ENCODE measurements at places on chromosomes 5 and 9.

GRCh38 chr5:34867660-34868059 is 28.7 kb downstream of the TTC23L start:
- no peak for DNase-seq

GRCh38 chr5:132684491-132684890 is 10.7 kb downstream of the IL4 start:
- DNase-seq, result no peak

DNA sequence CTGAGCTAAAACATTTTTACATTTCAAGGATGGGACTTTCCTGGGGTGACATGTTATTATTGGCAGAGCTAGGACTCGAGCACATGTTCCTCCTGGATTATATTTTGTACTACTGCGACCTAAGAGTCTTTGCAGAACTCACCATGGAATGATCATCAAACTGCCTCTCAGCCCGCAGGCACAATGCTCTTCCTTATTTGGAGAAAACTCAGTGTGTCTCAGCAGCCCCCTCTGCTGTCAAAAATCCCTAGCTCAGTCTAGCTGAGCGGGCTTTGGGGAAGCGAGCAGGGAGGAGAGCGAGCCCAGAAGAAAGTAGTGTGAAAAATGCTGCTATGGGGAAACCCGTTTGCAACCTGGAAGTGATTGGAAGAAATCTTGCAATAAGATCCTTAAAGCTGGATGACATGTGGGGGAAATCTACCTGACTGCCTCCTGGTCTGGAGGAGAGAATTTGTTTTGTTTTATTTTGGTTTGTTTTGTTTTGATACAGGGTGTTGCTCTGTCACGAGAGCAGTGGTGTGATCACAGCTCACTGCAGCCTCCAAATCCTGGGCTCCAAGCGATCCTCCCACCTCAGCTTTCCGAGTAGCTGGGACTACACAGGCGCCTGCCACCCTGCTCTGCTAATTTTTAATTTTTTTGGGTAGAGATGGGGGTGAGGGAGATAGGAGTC is 89.9 kb upstream of the CLINT1 start:
- peak; percentile 52 for DNase-seq

GRCh38 chr9:15935661-15936305 is 382.9 kb downstream of the CCDC171 start:
- no peak for DNase-seq

DNA sequence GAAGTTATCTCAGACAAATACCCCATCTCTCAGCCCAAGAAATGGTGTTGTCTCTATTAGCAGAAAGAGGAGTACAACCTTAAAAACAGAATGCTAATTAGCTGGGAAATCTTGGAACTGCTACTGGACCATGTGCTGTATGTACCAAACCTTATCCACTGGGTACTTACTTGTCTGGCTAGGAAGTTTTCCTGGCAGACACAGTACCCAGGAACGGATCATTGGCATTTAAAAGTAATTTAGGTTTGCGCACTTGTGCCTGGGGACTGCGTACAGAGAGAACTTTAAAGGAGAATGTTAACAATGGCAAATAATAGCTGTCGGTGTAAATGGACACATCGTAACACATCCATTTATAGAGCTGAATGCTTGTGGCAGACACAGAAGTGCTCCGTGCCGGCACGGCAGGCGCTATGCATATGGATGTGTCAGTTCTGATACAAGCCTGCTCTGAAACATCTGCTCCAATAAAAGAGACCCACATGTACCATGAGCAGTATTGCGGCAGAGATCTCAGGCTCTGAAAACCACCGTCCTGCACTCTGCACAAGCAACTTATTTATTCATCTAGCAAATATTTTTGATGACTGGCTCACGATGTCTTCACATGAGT is 290.6 kb upstream of the PANK3 start:
- no peak for DNase-seq

GRCh38 chr9:117470455-117470854 is 55.6 kb upstream of the ASTN2 start:
- no peak for DNase-seq

- peak; percentile 13 for DNase-seq
These were observed 24.3 kb upstream of the ENHO start for GRCh38 chr9:34546834-34547827.

DNA sequence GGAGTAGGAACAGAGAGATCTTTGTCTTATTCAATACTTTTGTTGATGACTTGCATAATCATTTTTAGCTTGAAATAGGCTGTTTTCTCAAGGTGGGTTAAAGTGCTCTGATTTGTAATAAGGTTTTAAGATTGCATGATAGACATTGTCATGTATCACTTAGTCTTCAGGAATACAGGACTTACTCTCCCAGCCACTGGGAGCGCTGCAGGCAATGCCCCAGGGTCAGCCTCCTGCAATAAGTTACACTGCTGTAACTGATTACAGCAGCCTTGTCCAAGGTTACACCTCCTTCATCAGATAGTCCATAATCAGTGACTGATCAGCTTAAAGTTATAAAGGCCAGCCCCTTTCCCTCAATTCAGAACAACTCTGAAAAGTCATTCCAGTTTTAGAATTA is 218.6 kb downstream of the ESM1 start:
- no peak for DNase-seq

- DNase-seq, result no peak
These were observed 577 bp downstream of the RNF145 start for GRCh38 chr5:159208514-159209437.

DNA sequence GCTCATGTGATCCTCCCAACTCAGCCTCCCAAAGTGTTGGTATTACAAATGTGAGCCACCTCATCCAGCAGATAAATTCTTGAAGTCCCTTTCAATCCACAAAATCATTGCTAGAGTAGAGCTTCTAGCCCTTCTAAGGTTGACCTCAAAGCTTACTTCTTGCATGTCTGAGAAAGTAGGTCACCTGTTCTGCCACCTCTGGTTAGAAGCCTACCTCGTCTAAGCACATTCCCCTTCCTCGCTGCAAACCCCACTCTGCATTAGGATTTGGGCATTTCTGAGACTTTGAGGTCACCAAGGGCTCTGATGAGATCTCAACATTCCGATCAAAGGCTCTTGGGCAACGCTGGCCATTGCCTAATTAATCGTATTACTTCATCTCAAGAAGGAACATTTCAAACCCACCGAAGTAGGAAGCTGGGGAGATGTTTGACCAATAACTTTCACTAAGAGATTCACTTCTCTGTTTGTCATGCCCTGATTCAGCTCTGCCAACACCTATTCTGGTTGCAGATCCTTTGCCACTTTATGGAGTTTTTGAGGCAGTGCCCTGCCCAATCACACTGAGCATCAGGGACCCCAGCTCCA is 8.6 kb downstream of the ADAM19 start:
- DNase-seq, result no peak

DNA sequence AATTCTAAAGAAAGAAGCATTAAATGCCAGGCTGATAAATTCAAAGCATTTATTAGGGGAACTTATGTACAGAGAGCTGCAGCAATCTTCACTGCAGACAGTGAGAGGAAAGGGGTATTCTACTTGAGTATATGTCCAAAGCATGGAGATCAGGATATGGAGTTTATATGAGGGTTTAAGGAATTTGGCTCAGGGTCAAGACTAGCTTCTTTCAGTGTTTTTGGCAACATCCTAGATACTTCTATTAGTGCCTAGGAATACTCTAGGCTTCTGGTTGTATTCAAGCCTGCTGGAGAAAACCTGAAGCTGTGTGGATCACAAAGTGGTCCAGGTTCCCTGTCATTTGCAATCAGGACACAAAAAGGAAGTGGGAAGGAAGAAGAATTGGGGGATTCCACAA is 194.6 kb downstream of the CETN3 start:
- no peak for DNase-seq

GRCh38 chr5:5270958-5271785 is 131.0 kb downstream of the ADAMTS16 start:
- DNase-seq, result no peak

DNA sequence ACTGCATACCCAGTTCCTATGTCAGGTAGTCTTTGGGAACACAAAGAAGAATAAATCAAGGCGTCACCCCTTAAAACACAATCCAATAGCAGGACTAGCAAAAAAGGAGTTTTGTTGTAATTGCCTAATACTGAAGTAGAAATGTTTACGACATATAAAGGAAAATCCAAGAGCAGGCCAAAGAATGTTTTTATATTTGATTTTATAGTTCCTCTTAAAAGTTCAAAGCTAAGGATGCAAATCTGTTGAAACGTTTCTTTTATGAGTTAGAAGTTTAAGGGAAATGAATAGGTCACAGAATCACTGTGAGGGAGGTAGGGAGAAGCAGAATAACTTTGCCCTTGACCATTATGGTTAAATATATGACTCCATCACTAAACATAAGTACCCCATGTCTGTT is 136.1 kb downstream of the PAM start:
- DNase-seq, result no peak

DNA sequence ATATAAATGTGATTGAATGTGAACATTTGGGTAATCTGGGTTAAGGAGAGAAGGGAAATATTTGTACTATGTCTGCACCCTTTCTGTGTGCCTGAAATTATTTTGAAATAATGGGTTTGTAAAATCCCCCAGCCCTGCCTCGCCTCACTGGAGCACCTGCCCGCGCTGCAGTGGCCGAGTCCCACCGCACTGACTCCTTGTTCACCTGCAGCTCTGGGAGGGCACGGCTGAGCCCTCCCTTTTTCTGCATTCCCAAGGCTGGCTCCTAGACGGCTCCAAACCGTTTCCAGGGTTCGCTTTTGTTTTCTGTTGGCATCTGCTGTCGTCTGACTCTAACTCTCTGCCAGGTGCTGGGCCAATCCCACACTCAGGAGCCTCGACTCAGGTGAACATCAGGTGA is 17.6 kb upstream of the PPP1R26 start:
- DNase-seq, result no peak

DNA sequence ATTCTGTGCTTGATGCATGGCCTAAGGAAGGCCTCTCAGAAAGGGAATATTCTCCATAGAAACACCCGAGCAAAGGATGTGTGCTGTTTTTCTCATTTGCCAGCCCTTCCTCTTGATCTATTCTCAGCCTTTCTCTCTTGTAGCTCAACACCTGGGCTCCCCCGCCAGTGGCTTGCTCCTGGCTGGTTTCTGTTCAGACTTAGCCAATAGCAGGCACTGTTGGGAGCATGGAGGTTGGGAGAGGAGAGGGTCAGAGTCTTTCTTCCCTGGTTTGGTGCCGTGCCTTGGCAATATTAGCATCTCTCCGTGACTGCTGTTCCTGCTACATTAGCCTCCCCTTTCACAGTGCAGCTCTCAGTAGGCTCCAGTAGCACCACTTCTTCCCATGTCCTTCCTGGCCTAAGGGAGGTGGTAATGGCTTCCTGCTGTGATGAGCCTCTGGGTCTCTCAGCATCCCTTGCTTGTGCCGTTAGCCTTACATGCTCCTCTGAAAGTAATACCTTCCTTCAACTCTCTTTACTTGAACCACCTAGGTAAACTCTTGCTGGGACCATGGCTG is 269.7 kb upstream of the GAS1 start:
- DNase-seq, result no peak

GRCh38 chr5:136191304-136192014 is 1.5 kb downstream of the SMIM32 start:
- no peak for DNase-seq

GRCh38 chr5:136174021-136174659 is 18.8 kb downstream of the SMIM32 start:
- DNase-seq, result peak; percentile 4

DNA sequence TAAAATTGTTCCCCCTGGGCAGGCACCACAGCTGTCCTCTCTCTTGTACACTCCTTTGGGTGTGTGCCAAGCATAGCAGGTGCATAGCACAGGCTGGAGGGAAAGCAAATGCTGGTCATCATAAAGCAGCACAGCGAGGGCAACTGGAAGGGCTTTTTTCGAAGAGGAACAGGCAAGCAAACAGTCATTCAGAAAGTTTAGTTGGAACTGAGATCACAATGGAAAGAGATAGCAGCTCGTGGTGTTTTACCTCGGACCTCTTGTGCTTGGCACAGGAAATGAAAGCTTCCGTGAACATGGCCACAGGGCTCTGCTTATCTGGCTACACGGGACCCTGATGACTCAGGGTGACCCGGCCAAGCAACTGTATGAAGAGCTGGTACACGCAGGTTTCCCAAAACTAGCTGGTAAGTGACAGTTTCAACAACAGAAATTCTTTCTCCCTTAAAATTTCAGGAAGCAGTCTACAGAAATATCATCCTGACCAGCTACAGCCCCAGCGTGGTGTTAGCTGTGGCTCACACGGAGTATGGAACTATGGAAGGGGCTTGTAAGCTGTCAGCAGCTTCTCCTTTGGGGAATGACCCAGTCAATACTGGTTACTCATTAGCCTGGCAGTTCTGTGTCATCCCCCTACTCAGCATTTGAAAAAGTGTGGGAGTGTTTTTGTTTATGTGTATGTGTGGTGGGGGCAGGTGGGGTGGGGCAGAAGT is 48.1 kb downstream of the POC5 start:
- DNase-seq, result no peak

GRCh38 chr5:32406650-32407049 is 37.9 kb downstream of the ZFR start:
- DNase-seq, result no peak

GRCh38 chr5:158753354-158753753 is 346.4 kb downstream of the EBF1 start:
- no peak for DNase-seq

- no peak for DNase-seq
These were observed 28.0 kb upstream of the SLC28A3 start for GRCh38 chr9:84368601-84369000.

DNA sequence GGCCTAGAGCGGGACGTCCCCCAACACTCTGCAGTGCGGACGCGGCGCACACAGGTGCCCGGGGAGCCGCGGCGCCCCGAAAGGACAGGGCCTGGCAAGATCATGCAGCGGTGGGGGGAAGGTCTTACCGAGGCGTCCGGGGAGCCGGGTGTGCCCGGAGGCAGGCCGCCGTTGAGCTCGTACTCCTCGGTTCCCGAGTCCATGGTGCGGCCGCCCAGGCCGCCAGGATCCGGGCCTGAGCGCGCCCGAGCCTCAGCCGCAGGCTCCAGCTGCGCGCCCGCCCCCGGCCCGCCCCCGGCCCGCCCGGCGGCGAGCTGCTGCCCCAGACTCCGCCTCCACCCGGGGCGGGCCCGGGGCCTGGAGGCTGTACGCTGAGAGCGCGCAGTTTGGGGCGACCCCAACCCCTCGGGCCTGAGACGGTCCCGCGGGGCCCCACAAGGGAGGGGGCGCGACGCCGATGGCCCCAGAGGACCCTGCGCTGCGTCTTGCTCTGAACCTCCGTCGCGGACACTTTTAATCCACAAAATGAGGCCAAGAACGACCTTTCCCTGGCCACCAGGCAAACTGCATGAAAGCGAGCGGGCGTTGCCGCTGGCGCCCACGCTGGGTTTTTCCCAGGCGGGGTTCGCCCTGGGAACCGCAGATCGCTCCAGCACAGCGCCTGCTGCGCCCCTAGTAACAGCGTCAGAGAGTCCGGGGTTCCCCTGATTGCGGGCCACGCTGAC is at the start of gene NINJ1:
Gene NINJ1 (minus strand): TSS at position 237 of the 725 bp plus-strand sequence. CDS start 34 bp downstream, at position 203.
- DNase-seq, result no peak

- no peak for DNase-seq
These were observed 26.1 kb upstream of the IFNK start for GRCh38 chr9:27497883-27498417.

- DNase-seq, result no peak
These were observed 31.2 kb upstream of the AFAP1L1 start for GRCh38 chr5:149240354-149240998.

- DNase-seq, result no peak
These were observed 26.4 kb upstream of the TYRP1 start for GRCh38 chr9:12666813-12667212.
